Activated naive CD4-positive, alpha-beta T cell treated with anti-CD3 and anti-CD28 coated beads, Interleukin-2, amount 10 ng/mL, durations not matched to agents 7 days and 5 days (primary cell): ENCODE measurements at places on chromosomes 7 and 10.

GRCh38 chr10:33249659-33250345, 84.7 kb downstream of the NRP1 start:
- DNase-seq: no peak

GRCh38 chr7:130956417-130957136, 222.6 kb upstream of the KLF14 start:
- no peak for DNase-seq

- no peak for DNase-seq
These were observed 3.3 kb downstream of the LBX1 start for GRCh38 chr10:101225846-101226421.

DNA sequence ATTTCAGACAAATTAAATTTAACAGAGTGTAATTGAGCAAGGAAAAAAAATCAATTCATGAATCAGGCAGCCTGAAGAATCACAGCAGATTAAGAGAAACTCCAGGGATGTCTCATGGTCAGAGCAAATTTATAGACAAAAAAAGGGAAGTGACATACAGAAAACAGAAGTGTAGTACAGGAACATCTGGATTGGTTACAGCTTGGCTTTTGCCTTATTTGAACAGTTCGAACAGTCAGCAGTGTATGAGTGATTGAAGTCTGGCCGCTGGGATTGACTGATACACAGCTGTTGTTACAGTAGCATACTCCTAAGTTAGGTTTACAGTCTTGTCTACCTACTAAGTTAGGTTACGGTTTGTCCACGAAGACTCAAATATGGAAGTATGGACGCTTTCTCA, 255.3 kb downstream of the HPSE2 start:
- no peak for DNase-seq

- DNase-seq: peak; percentile 87
These were observed 53.8 kb downstream of the WDR37 start for GRCh38 chr10:1109795-1110673.

GRCh38 chr7:28018020-28018419, 162.6 kb downstream of the JAZF1 start:
- no peak for DNase-seq

DNA sequence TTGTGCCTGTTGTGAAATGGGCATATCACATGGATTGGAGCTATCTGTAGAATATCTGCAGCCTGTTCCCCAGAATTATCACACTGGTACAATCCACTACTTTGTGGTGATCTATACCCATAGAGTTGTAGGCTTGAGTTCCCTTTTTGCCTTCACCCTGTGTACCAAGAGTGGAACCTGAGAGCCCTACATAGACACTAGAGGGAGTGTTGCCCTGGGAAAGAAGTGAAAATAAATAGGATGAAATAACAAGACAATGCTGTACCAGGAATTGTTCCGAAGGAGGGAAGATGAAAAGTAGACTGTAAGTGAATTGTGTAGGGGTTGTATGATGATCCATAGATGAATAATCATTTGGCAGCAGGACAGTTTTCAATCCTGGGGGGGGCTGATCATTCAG, 9.0 kb downstream of the SORCS3 start:
- no peak for DNase-seq

GRCh38 chr7:114956702-114957101, 34.8 kb downstream of the MDFIC start:
- DNase-seq: no peak
